ENCODE measurements at places on chromosomes 12 and 14. TPM values are rescaled to one million over a fixed set of nuclear protein-coding genes. Genes with fewer than 3 reads are reported as not detected.

Gene BEGAIN
- 3.7 TPM for polyA plus RNA-seq

Gene SLC25A21
- 0.89 TPM for polyA plus RNA-seq

DNA sequence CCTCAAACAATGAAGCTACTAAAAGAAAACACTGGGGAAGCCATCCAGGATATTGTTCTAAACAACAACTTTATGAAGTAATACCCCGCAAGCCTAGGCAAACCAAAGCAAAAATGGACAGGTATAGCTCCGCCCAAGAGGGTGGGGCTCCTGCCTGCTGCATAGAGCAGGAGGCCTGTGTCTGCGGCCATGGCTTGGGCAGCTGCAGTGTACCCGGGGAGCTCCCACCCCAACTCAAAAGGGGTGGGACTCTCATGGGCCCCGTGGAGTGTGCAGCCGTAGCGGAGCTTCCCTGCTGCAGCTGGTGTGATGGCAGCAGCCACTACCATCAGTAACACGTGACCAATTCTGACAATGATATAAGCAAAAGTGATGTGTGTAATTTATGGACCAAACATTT lies 264.2 kb upstream of the KITLG start:
- no peak for DNase-seq

Gene ZDHHC22
- 0.16 TPM for polyA plus RNA-seq

DNA sequence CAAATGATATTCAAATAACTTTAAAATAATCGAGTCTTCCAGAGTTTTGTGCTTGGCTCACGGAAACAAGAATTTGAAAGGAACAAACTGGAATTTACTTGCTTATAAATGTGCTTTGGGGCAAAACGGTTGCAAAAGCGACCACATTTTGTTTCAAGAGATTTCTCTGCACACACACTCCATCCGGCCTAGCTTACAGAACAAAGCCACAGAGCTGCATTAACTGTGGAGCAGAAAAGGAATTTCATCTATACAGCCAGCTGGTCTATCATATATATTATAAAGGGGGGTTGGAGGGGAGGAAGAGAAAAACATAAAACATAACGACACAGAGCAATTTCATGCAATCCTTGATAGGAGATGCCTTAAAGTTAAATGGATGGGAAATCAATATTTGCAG lies 153.0 kb downstream of the MYRFL start:
- no peak for DNase-seq

GRCh38 chr14:65045006-65045405 lies 57.3 kb downstream of the MAX start:
- DNase-seq = no peak

Gene TMX1
- polyA plus RNA-seq = 57.7 TPM

DNA sequence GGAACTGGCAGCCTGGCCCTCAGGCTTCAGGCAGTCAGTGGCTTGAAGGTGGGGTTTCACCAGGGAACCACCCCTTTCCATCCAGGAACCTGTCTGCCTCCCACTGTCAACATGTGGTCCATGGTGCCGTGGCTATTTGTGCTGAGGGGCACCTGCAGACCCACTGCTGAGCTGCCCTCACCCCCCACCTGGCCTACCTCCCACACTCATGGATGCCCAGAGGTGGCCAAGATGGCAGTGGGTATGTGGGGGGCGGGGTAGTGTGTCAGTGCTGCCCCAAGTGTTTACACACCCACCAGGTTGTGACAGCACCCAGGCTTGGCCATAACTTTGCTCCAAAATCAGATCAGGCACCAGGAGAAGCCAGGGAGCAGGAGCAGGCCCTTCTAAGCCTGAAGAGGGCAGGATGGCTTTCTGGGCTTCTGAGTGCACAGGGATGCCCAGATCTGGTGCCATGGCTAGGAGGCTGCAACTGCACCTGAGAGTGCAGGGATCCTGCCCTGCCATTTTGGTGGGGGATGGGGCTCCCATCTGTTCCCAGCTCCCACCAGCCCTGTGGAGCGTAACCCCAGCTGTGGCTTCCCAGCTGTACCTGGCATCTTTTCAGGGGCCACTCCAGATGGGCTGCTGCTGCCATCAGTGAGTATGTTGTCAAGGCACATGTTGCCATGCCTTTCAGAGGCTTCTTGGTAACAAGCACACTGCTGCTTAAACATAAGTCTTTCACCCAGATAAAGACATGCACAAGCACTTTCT lies 263.9 kb downstream of the LRIG3 start:
- DNase-seq = no peak

- no peak for DNase-seq
Observed at GRCh38 chr14:21543521-21543960, 17.4 kb upstream of the SALL2 start.

- peak; percentile 71 for DNase-seq
Observed at GRCh38 chr12:110224379-110225304, 56.4 kb upstream of the ATP2A2 start.

GRCh38 chr14:106378191-106378590 lies 851.8 kb downstream of the TMEM121 start:
- no peak for DNase-seq

DNA sequence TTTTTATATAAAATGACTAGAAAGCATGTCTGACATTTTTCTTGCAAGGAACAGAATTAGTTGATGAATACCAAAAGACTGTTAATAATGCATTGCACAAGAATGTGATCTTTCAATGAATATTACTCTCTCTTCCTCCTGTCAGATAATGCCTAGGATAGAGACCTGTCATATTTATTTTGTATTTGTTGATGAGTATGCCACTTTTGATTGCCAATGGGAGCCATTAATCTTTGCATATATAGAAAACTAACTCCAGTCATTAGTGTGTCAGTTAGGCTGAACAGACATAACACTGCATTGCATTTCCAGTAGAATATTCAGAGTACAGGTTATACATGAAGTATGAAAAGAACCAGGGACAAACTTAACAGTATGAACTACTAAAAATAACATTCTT lies 1125.3 kb downstream of the LRFN5 start:
- DNase-seq = no peak

DNA sequence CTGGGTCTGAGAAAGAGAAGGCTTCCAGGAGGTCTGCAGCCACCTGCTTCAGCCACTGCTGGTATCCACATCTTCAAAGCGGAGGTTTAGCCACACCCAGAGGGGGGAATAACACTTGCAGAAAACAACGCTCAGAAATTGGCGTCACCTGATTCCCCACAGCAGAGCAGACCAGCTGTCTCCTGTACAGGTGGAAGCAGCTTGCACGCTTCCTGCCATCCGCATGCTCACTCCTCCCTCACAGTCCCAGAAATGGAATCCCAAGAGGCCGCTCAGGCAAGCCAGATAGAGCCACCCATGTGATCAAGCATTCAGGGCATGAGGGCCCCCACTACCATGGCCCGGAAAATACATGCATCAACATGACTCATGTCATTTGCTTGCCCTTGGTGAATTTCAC lies 112.2 kb upstream of the DIO3 start:
- DNase-seq = no peak
